ENCODE measurements at places on chromosomes 3 and 15.

DNA sequence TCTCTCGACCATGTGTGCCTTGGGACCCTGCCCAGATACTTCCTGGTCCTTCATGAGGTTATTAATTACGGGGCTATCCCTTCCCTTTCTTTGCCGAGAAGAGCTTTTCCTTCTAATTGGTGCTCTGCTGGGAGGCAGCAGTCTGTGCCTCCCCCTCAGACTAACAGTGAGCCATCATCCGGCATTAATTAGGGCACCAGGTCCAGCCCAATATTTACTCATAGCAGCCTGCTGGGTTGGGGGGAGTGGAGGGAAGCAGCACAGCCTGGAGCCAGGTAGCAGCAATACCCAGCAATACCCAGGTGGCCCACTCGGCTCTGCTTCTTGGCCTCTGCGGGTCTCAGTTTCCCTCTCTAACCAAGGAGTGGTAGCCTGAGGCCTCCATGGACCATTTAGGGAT is 20.1 kb downstream of the CACNA2D2 start:
- DNase-seq, result no peak

GRCh38 chr3:179299999-179300613 is 22.7 kb upstream of the ZNF639 start:
- DNase-seq, result no peak

DNA sequence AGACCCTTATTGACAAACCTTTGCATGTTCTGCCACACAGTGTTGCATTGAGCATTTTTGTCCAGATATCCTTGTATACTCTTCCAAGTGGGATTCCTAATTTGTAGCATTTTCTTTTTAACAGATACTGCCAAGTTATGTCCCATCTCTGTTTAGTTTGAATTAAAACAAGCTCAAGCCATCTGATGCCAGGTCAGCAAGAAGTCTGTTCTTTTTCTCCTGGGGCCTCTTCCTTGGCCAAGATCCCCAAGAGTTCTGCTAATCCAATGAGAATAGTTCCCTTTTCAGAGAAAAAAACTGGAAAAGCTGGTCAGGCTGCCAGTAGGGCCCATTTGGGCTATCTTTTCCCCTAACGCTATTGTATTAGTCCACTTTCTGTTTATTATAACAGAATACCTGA is 29.8 kb downstream of the GLDN start:
- DNase-seq, result no peak

DNA sequence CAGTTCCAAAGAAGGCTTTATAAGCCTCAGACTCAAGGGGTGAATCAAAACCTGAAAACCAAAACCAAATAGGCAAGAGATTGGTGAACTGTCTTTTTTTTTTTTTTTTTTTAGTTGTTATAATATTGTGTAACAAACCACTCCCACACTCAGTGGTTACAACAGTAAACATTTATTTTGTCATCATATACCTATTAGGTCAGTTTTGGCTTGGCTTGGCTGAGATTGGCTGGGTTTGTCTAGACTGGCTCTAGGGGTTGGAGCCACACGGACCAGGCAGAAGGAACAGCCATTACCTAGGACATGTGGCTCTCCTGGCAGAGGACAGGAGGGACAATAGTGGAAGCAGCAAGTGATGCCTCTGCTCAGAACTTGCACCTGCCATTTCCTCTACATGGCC is 26.4 kb upstream of the RYR3 start:
- DNase-seq, result no peak

DNA sequence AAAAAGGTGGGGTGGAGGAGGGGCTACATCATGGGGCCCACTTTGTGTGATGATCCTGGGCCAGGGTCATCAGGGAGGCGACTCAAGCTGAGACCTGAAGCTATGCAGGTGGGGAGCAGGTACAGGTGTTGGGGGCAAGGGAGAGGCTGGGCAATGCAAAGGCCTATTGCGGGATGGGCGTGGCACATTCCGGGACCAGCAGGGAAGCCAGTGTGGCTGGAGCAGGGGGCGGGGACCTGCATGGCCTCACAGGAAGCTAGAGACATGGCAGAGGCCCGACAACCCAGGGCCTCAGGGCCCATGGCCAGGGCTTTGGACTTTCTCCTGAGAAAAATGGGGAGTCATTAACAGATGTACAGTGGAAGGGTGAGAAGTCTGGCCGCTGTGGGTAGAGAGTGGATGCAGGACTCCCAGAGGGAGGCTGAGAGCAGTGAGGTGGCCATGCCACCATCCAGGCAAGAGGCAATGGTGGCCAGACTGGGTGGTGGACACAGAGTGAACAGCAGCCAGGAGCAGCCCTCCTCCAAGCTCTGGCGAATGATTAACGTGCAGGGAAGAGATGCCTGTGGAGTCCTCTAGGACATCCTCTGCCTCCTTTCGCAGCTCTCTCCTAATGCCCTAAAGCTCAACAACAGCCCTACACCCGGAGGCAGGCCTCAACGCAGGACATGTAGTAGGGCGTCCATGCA is 122.6 kb upstream of the ATP2B2 start:
- DNase-seq, result no peak

DNA sequence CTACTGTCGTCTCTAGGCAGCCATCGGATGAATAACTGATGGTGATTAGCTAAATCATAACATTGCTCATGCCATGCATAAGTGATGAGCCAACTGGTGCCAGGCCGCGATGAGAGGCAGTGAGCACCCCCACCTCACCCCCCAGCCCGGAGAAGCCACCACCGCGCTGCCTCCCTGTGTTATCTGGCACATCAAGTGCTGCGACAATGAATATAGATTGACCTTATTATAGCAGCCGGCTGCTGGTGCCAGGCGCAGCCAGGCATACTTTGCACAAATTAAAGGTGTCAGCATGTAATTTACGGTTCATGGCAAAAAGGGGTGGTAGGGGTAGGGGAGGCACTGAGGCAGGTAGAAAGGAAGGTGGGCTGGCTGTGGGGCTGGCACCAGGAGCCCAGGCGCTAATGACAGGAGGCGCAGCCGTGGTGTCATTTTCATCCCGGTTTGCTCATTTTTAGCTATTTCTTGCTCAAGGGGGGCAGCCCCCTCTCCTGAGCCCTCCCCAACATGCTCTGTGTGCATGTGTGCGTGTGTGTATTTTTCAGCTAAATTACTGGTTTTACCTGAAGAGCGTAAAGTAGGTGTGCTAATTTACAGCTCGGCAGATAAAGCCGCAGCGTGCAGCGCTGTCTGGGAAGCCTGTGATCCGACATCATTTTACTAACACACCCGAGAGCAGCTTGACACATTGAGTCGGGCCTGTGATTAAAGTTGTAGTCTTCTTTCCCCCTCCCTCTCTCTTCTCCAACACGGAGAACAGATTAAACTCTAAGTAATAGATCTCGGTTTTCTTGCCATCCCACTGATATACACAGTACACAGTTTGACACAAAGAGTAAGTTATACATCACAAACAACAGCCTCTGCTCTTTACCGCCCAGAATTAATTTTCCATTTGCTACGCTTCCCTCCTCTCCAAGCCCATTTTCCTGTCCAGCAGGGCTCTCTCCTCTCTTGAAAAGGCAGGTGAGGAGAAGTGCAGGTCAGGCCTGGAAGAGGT is 212.3 kb downstream of the RPLP1 start:
- DNase-seq, result no peak

DNA sequence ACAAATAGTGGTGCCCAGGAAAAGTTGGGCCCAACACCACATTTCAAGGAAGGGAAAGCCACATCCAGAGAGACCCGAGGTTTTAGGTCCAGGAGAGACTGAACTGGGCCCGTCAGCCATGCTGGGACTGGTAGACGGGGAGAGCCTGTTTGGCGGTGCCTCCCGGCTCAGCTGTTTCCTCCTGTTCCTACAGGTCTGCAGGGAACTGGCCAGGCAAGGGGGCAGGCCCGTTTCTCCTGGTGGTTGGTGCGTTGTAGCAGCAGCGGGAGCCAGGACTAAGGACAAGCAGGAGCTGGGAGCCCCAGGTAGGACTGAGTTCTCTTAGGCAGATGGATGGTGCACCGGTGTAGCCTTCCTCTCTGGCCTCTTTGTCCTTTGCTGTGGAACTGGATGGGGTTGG is 3.9 kb downstream of the PRKCD start:
- no peak for DNase-seq

DNA sequence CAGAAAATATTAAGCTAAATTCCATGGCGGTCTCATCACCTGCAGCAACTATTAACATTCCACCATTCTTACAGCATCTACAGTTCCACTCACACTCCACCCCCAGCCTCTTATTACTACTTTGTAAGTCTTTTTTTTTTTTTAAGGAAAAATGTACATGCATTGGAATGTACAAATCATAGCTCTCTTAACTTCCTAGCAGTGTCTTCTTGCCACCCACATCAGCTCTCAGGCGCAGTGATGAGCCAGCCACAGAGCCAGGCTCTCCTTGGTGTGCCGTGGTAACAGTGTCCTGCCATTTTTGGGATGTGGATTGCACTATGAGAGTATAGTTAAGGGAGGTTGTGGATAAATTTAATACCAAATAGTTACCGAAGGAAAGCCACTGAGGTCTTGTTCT is 17.8 kb downstream of the ABHD17C start:
- no peak for DNase-seq

DNA sequence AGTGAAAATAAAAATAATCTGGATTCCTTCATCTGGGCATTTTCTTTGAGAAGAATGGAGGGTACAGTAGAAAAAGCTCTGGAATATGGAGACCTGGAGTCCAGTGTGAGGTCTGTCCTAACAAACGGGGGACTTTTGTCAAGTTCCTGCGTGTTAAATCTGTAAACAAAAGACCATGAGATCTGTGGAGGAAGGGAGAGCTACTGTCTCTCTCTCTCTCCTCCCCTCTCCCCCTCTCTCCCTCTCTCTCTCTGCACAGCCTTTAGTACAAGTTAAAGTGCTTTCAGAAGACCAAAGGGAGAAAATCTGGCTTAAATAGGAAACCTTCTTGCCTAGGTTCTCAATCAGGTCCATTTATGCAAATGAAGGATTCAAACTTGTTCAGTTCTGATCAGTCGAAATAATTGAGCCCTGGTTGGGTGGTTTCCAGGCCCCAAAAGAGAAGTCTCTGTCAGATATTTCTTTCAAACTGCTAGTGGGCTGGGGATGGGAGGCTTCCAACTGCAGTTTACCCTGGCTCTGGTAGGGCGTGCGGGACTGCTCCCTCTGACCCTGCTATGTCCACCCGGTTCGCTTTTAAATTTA is 103.7 kb downstream of the SV2B start:
- DNase-seq, result no peak

- no peak for DNase-seq
Measured at GRCh38 chr3:69094467-69095205, 9.9 kb downstream of the ARL6IP5 start.

- no peak for DNase-seq
Measured at GRCh38 chr15:74783072-74783807, 1.4 kb downstream of the CSK start.

DNA sequence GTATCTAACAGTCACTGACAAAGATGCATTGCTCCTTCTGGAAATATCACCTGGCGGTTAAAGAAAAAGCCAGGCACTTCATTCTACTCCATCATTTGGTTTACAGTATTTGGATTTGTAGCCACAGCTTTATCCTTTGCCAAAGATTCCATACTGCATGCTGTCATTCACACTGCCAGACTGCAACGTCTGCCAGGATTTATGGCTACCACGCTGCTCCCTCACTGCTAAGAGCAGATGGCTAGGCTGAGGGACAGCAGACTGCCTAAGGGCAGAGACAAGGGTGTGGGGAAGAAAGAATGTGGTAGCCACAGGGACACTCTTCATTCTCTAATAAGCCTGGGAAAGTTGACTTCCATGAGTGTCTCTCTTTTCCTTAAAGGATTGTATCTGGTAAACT is 1047.0 kb downstream of the TUSC7 start:
- DNase-seq, result no peak

GRCh38 chr3:175655351-175655750 is 796.2 kb downstream of the NAALADL2 start:
- no peak for DNase-seq

DNA sequence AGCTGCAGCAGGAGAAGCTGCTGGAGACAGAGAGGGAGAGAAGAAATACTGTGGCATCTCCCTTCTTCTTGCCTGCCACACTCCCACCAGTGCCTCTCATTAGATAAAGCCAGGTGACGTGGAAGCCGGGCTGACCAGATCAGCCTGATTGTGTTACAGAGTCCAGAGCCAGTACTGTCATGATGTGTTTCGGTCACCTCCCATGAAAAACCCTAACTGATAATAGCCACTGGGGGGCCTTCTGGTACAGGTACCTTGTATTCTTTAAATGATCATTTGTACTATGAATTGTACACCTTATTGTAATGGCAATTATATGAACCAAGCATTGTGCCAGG is 125.8 kb upstream of the TMEM108 start:
- no peak for DNase-seq

DNA sequence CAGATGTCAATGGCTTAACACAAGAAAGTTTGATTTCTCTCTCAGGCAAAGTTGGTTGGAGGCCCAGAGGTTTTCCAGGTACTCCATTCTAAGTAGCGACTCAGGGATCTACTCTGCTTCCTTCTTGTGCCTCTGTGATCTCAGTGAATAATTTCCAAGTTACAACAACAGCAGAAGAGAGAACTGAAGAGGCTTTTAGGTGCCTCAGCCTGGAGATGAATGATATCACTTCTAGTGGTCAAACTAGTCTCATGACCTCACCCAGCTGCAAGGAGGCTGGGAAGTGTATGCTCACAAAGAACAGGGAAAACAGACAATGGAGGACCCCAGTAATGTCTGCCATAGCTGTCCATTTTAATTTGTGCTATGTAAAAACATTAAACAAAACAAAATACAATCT is 4.6 kb upstream of the PRICKLE2 start:
- DNase-seq, result no peak

DNA sequence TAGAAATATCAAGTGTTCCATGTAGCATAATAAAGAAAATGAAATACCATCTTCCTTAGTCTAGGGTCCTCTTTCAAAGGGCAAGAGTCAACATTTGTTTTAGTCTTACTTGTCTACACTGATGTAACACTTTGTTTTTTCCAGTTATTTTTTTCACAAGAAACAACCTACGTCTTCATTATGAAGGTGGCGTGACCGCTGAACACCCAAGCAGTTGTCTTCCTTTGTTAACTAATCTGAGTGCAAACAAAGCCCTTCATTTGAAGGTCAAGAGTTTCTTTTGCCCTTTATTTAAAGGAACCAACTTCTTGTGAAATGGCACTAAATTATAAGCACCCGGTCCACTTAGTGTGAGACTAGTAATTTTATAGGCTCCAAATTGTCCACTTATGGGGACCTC is 73.2 kb downstream of the CD47 start:
- no peak for DNase-seq

GRCh38 chr3:65902304-65902793 is 136.4 kb downstream of the MAGI1 start:
- no peak for DNase-seq

GRCh38 chr15:84840741-84841429 is 23.7 kb downstream of the ALPK3 start:
- no peak for DNase-seq

Data from activated T-helper 1 cell treated with anti-CD3 and anti-CD28 coated beads, Interleukin-2, amount 50 U/mL, for 16 hours (primary cell).